A172 (cell line): ENCODE measurements at places on chromosomes 2 and 18. TPM values are rescaled to one million over a fixed set of nuclear protein-coding genes. Genes with fewer than 3 reads are reported as not detected.

GRCh38 chr2:188158337-188159100, 133.2 kb upstream of the GULP1 start:
- DNase-seq = no peak

Gene PLCD4
- 1.3 and 6.9 TPM in 2 replicates for total RNA-seq

Gene DLX2
- 0.64 and 0.81 TPM in 2 replicates for total RNA-seq

Gene IL1RL1
- total RNA-seq = 0.02 TPM in 1 of 2 replicates, not detected in the other
